Activated CD8-positive, alpha-beta memory T cell treated with anti-CD3 and anti-CD28 coated beads, Interleukin-2, amount 10 ng/mL, durations not matched to agents 7 days and 5 days (primary cell): ENCODE measurements at places on chromosomes 3 and 15.

DNA sequence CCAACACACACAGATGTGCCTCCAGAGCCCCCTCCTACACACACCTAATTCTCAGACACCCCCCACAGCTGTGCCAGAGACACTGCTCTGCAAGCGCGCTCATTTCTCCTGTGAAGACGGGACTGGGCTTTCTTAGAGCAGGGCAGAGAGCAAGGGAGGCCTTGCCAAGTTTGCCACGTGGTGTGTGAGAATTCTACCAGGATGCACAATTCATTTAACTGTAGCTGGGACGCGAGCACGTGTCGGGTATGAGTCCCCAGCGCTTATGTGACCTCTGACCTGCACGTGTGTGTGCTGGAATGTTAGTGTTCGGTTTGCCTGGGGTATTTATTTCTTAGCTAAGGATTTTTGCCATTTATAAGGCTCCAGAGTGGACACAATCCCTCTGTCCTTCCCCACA lies 37.0 kb downstream of the FEM1B start:
- DNase-seq = no peak

DNA sequence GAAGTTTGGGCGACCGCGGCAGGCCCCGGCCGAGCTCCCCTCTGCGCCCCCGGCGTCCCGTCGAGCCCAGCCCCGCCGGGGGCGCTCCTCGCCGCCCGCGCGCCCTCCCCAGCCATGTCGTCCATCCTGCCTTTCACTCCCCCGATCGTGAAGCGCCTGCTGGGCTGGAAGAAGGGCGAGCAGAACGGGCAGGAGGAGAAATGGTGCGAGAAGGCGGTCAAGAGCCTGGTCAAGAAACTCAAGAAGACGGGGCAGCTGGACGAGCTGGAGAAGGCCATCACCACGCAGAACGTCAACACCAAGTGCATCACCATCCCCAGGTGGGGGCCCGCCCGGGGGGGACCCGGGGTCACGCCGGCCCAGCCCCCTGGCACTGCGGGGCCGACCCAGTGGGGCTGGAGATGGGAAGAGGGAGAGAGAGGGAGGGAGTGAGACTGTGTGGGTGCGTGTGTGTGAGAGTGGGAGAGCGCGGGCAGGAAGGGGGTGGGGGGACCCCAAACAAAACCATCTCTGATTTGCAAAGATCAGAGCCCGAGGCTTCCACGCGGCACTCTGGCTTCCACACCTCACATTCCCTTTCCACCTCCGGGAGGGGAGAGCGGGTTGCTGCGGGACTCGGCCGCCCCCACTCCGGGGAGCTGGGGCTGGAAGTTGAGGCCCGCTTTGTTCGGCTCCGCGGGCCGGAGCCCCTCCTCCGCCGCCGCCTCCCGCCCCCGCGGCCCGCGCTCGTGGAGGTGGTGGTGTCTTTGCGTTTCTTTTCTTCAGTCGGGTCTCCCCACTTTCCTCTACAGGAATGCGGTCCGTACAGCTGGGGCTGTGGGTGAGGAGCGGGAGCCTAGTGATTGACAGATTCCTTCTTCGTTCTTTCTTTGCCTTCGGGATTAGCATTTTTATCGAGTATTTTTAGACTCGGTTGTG lies 898 bp downstream of the SMAD3 start:
- DNase-seq = no peak

DNA sequence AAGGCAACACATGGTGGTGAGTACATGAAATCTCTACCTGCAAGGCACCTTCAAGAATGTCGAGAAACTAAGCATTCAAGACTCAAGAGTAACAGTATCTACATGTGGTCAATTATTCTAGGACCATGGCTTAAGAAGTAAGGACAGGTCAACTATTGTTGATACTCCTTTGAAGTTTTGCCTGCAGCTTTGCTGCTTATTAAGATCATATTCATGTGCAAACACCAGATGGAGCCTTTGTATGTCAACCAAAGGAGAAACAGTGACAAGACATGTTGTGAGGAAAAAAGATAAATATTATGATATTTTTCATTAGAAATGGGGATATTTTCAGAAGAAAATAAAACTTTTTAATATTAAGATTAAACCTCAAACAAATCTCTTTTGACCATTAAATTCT lies 52.3 kb upstream of the FGF7 start:
- DNase-seq = no peak

DNA sequence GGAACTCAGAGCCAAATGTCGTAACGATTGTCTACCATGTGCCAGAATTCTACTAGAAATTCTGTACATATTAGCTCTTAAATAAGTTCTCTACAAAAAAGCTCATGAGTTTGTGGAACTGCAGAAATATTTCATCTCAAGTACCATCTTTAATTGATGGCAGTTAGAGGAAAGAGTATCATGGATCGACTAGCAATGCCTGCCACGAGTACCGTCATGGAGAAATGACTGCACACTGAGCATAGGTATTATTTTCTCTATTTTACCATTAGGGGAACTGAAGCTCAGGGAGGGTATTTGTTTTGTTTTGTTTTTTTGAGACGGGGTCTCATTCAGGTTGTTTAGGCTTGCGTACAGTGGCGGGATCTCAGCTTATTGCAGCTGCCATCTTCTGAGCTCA lies 2.8 kb downstream of the RPUSD3 start:
- DNase-seq = no peak

- no peak for DNase-seq
These were observed 4.0 kb downstream of the PDHB start for GRCh38 chr3:58429657-58430056.

DNA sequence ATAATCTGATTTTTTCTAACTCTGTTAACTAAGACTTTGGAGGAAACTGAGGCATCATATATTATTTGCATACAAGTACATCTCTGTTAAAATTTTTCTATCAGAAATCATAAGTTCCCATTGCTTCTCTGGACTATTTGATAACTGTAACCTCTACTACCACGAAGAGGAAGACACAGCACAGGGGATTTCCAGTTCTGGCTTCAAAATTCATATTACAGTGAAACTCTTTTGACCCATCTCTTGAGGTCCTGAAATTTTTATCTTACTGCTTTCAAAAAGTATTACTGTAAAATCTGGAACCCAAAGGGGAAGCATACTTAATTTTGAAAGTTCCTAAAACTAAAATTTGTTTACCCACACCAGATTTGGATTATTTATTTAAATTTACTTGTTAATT lies 4.2 kb downstream of the PLSCR1 start:
- DNase-seq = no peak

DNA sequence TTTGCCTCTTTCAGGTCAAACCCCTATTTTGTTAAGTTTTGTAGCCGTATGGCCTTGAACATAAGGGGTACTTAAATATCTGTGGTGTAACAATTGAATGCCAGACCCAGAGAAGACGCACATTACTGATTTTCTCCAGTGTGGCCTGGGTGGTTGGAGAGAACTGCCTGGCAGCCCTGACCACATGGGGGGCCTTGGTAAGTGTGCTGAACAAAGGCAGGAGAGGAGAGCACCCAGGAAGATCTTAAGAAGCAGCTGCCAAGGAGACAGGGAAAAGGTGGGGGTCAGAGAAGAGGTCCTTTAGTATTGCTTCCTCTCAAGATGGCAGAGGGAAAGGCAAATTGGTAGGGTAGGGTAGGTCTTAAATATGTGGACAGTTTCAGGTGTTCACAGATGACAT lies 35.7 kb downstream of the TRANK1 start:
- no peak for DNase-seq

DNA sequence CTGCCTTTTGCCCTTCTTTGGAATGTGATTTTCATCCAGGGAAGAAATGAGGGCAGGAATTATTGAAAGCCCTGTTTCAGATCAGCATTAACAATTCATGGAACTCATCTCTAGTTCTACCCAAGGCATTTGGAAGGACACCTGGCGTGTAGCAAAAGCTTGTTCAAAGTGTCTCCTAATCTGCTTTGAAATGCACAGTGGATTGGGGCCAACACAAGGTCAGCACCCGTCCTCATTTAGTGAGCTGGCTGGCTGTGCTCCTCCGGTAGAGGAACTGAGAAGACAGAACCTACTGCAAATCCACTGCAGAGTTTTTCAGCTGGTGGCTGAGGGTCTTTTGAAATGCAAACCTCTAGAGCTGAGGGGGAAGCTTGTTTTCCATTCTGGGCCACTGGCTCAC lies 141.6 kb upstream of the STT3B start:
- DNase-seq = no peak

- DNase-seq = peak; percentile 88
These were observed 37.0 kb upstream of the CASR start for GRCh38 chr3:122146466-122146865.

DNA sequence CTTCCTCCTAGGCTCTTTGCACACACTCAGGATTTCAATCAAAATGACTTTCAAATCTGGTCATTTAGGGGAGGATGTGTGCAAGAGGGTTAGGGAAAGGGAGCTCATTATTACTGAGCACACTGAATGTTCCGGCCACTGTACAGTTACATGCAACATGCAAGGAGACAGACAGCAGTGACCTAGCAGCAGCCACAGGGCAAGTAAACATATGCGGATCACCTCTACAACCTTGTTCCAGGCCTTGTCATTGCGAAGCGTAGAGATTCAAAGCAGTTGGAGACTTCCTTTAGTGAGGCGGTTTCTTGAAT lies 837.6 kb downstream of the AGBL1 start:
- no peak for DNase-seq

DNA sequence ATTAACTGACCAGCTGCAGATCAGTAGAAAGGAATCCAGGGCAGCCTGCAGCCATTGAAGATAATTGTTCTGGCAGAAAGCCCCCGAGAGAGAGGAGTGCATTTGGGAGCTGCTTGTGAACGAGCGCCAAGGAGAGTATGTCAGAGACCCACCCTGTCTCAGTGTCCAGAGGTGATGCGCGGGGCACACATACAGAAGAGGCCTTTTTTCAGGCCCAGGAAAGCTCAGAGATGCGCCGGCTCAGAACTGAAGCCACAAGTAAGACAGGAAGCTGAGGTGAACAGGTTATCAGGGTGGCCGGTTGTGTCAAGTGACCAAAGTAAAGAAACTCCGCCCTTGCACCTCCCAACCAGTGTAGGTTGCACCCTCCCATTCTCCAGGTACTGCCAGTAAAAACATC lies 59.8 kb upstream of the HEG1 start:
- no peak for DNase-seq

- no peak for DNase-seq
These were observed 129.9 kb downstream of the ATP10A start for GRCh38 chr15:25733036-25733855.

DNA sequence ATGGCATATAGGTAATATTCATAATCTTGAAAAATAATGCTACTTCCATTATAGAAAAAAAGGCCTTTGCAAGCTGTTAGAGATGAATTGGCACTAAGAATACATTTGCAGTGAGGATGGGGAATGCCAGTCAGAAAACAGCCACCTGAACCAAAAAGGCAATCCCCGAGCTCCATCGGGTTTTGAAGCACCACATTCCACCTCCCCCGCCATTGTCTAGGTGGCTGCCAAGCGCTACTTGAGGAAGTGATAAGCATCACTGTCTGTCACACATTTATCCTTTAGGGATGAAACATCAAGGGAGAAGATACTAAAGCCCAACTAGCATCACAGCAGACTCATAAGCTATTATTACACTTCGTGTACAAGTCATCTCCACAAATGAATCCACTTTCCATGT lies 112.8 kb downstream of the OSBPL10 start:
- no peak for DNase-seq

- DNase-seq = no peak
These were observed 28.5 kb downstream of the DNAJC13 start for GRCh38 chr3:132445817-132446216.

GRCh38 chr15:90489944-90490343 lies 39.8 kb upstream of the CRTC3 start:
- no peak for DNase-seq

DNA sequence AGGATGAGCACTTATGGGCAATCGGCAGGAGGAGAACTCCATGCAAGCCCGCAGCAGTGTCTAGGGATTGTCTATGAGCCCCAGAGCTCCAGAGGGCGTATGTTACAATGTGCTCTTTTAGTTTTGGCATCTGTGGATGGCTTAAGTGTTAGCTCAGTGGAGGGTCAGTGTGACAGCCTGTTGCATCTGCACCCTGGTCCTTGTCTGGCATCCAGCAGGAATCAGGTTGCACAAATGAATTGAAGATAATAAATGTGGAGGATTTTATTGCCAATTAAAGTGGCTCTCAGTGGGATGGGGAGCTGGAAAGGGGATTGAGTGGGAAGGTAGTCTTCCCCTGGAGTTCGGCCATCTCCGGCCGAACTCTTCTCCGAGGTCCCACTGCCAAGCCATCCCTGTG lies 11.8 kb upstream of the PRICKLE2 start:
- DNase-seq = no peak

- no peak for DNase-seq
These were observed 52.6 kb downstream of the NMD3 start for GRCh38 chr3:161273589-161274218.

- no peak for DNase-seq
These were observed 113.9 kb downstream of the RORA start for GRCh38 chr15:61115241-61115640.

- no peak for DNase-seq
These were observed 149.9 kb downstream of the FOXP1 start for GRCh38 chr3:71433631-71434030.

DNA sequence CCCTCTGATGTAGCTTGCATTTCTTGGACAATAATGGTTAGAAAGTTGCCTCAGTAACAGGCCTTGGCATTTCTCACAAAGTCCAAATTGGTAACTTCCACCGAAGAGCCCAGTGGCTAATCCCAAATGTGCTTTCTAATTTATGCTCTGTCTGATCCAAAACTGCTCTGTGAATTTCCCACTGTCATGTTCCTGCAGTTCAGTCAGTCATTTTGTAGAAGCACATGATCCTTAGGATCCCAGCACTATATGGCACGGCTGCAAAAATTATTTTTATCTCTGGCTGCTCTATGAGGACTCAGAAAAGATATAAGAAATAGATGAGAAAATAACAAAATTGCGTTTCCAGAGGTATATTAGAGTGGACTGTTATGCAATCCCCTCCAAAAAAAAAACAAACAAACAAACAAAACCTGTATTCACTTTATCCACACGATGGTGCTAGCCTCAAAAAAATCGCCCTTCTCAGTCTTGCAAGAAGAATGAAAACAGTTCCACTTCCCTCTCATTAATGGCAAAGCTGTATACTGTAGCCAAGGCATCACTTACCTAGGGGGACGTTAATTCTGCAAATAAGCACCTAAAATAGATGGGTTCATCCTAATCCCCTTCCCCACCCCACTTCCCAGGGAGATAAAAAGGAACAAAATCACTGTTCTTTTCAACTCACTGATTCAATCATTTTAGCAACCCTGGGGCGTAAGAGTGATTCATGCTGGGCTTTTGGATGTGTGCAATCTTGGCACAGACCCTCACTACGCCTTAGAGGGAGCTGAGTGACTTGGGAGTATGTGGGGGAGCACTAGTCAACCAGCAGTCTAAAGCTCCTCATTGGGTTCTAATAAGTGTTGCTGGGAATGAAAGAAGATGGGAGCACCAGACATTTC lies 61.3 kb downstream of the TMCO5A start:
- no peak for DNase-seq

GRCh38 chr3:28188686-28189085 lies 52.7 kb upstream of the CMC1 start:
- no peak for DNase-seq

GRCh38 chr3:24518990-24519367 lies 24.3 kb upstream of the THRB start:
- no peak for DNase-seq

- no peak for DNase-seq
These were observed 1.4 kb upstream of the ILDR1 start for GRCh38 chr3:122023335-122023910.

GRCh38 chr15:90407871-90408317 lies 19.9 kb downstream of the IQGAP1 start:
- DNase-seq = peak; percentile 79

- DNase-seq = no peak
These were observed 1.1 kb downstream of the ZBTB47 start for GRCh38 chr3:42654331-42655201.

- no peak for DNase-seq
These were observed 46.2 kb upstream of the TBC1D23 start for GRCh38 chr3:100214574-100214964.
